GM12891 (cell line): ENCODE measurements at places on chromosomes 3 and 15.

DNA sequence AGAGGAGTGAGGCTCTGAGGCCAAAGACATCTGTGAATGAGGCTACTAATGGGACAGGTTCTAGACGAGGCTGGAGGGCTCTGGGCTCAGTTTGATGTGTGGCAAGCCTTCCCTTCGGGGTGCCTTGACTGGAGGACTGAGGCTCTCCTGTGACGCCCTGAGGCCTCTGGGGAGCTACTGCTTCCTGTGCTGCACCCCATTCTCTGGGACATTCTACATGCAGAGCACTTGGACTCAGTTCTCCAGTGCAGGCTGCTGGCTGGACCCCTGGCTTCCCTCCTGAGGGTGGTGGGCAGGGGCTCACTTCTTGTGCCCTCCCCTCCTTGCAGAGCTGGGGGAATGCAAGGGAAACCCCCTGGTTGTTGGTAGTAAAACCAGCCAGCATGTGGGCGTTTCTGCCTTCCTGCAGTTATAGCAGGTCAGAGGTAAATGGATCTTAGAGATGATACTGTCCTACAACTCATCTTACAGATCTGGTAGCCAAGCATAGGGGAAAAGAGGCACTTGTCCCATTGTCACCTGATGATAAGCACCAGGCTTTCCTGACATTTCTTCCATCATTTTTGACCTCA lies 133.3 kb downstream of the CHDH start:
- DNase-seq, result no peak

DNA sequence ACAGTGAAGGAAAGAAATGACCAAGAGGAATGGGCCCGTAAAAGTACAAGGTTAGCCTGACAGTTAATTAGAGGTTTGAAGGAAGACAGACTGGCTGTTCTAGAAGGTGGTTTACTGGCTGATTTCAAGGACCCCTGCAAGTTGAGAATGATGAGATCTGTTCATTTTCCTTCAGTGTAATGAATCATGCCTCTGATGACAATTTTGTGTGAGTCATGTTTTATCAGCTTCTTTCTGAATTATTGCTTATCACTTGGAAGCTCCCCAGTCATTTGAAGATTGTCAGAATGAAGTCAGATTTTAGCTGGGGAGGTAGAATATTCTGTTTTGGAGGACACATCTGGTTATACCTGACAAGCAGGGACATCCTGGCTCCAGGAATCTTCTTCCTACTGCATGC lies 50.6 kb downstream of the DRD3 start:
- DNase-seq, result no peak

- no peak for DNase-seq
Measured at GRCh38 chr3:122364490-122364889, 18.5 kb downstream of the MIX23 start.

DNA sequence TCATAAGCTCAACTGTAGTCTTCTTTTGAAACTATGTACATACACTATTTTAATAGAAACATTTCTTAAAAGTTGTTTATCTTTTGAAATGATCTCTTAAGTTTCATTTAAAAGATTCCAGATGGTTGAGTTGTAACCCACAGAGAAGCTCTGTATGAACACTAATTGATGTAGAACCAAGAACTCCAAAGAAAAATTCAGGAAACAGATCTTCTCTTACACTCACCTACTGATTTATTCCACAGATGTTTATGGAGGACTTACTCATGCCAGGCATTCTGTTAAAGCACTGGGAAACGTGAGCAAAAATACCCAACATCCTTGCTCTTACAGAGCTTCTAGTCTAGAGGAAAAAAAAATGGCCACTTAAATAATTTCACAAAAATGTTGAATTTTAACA lies 551.1 kb downstream of the NAALADL2 start:
- no peak for DNase-seq

DNA sequence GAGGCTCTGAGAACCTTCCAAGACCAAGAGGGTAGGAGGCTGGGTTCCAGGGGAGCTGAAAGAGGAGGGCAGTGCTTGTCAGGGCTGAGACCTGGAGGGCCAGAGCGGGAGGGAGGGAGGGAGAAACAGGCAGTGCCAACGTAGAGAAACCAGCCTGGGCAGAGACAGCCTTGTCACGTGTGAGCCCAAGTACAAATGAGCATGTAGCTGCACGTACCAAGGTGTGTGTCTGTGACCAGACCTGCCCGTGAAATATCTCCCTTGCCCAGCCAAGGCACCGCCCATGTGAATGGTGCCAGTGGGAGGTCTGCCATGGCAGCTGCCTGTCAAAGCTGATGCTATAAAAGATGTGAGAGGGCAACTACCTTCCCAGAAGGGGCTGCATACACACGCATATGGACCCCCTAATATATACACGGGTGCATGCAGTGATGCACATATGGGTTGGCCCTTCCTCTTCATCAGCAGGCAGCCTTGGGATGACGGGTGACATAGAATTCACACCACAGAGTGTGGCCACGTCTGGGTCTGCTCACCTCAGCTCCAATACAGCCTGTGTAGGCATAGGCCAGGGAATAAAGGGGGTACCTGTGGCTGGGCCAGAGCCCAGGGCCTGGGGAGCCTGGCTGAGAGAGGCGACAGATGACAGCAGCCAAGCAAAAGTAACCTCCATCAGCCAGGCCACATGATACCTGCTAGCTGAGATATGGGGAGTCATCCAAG lies 7.8 kb upstream of the CTDSPL start:
- DNase-seq, result no peak

DNA sequence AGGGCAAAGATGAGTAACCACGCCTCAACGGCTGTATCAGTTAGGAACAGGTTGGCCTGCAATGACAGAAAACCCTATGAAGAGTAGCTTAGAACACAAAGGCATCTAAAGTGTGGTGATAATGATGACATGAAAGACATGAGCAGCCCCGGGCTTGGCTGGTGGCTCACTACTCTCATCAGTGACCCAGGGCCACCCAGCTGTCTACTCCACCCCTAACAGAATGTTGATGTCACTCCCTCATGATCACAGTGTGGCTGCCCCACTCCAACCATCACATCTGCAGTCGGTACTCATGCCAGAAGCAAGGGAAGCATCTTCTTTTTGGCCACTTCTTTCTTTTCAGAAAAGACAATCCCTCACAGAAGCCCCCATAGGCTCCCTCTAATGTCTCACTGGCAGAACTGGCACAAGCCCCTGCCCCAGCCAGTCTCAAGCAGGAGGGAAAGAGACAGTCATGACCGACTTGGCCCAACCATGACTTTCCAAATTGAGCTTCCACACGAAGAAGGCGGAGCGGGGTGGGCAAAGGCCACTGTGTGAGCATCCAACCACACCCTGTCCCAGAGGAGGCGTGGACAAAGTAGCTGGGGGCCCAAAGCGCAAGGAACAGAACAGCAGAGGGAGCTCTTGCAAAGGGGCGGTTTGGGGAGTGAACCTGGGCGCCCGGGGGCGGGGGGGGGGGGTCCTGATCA lies 72.0 kb upstream of the IQSEC1 start:
- DNase-seq, result no peak

GRCh38 chr3:196323691-196324090 lies 5.7 kb upstream of the DYNLT2B start:
- DNase-seq, result no peak

GRCh38 chr15:57427367-57427821 lies 51.1 kb downstream of the CGNL1 start:
- no peak for DNase-seq

GRCh38 chr3:127585163-127585812 lies 5.2 kb downstream of the TPRA1 start:
- DNase-seq, result no peak

DNA sequence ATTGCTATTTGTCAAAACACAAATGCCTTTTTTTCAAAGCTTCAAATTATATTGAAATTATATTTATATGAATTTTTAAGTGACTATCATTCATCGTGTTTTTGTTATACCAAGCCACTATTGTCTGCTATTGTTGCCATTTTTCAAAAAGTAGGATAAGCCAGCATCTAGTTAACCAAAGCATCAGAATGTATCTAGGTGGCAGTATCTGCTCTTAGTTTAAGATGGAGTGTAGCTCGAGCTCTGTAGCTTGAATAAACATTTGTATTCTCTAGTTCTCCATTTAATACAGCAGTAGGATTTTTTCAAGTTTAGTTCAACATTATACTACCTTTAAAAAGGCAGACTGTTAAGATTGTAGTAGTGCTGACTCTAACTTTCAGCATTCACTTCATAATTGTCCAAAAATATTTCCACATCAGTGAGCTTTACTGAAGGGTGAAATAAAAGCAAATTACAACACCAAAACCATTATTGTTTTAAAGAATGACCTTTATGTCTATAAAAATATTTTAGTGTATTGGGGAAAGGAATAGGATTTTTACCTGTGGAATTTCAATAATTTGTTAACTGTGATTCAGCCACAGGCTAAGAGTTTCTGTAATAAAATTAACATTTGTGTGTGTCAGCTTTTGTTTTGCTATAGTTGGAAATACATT lies 19.6 kb upstream of the C15orf61 start:
- DNase-seq, result no peak

DNA sequence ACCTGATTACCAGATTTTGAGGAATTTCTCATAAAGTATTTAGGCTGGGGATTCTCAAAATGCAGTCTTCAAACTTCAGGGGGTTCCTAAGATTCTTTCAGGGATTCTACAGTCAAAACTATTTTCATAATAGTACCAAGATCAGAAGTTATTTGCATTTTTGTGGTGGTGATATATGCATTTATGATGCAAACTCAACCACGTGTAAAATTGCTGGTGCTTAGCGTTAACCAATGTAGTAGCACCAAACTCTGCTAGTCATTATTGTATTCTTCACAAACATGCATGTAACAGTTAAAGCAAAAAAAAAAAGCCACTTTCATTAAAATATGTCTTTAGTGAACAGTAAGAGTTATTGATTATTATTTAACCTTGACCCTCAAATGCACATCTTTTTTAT lies 274.9 kb upstream of the DNAJC19 start:
- no peak for DNase-seq

GRCh38 chr15:48825075-48825474 lies 14.2 kb upstream of the CEP152 start:
- no peak for DNase-seq

DNA sequence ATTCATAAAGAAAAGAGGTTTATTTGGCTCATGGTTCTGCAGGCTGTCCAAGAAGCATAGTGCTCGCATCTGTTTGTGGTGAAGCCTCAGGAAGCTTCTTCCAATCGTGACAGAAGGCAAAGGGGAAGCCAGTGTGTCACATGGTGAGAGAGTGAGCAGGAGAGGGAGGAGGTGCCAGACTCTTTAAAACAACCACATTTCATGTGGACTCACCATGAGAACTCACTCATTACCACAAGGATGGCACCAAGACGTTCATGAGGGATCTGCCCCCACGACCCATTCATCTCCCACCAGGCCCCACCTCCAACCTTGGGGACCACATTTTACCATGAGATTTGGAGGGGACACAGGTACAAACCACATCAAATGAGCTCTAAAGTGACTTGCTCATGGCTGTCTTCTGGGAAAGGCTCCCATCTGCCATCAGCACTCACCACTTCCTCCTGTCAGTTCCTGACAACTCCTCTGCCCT lies 327.3 kb upstream of the TLE3 start:
- DNase-seq, result no peak

DNA sequence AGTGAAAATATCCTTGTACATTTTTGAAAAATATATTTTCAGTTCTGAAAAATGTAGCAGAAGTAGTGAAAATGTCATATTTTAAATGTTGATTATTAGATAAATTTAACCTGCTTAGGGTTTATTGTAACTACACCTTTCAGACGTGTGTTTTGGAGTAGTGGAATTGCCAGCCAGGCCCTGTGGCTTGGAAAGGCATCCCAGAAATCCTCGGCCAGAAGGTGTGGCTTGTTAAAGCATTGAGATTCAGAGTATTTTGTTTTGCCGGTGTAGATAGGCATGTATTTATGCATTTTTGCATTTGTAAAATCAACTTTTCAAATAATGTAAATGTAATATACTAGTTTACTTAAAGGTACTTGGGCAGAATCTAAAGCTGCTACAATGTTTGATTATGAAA lies 7.0 kb downstream of the EBLN2 start:
- no peak for DNase-seq

DNA sequence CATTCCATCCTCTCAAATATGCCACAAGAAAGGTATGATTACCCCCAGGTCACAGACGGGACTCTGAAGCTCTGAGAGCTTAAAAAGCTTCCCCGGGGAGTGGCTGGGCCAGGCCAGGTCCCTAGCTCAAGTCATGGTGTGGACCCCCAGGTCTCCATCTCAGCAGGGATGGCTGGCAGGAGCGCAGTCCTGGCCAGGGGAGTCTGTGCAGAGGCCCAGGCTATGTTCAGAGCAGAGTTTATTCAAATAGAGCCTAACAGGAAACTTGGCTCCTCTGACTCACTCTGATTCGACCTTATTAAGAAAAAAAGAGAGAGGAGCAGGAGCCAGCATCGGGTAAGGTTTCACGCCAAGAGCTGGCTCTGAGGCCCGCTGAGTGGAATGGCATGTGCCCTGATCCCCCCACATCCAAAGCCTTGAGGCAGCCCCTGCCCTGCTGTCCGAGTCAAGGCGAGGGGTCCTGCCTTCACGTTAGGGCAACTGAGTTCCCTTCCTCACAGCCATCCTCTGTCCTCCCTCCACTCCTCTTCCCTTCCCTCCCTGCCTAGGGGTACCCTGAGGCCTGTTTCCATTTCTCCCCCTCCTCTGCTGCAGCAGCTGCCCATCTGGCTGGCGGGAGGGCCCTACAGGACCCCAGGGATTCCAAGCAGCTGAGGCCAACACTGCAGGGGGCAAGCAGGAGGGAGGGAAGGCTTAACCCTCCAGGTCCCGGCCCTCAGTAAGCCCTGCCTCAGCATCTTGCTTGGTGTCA lies 1.9 kb upstream of the LOXL1 start:
- no peak for DNase-seq

- DNase-seq, result no peak
Measured at GRCh38 chr15:65801229-65801805, 9.2 kb upstream of the DENND4A start.

DNA sequence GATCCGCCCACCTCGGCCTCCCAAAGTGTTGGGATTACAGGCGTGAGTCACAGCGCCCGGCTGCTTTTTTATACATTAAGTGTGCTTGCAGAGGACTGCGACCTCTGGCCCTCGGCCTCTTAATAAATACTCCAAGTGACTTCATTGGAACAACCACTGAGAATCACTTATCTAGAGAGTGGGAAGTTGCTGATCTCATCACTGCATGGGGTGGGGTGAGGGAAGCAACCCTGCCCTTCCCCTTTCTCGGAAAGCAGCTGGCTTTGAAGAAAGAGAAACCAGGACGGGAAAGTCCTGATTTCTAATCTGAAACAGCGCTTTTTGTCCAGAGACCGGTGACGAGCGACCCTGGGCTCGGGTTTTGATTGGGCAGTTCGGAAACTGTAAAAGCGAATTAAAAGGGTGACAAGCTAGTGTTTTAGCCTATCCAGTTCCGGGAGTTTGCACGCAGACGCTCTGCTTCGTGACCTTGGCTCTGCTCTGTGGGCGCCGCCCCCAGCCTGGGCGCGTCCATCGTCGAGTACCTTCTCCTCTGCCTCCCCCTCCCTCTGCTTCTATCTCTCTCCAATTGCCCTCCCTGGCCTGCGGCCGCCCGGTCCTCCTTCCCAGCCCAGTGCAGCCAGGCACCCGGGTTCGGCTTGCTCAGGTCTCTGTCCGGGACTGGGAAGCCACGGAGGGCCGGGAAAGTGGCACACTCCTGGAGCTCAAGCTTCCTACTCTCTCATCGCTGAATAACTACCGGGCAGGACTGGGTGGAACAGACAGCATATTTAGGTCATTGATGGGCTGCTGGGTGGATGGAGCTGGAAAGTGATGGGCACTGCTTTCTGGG lies 7.5 kb upstream of the TRIM69 start:
- DNase-seq, result no peak

GRCh38 chr15:50685191-50685975 lies 1.2 kb downstream of the TRPM7 start:
- DNase-seq, result no peak

- no peak for DNase-seq
Measured at GRCh38 chr3:171225165-171225564, 198.6 kb upstream of the SLC2A2 start.
